Large intestine (tissue), 12 donors: ENCODE measurements at places on chromosomes 4 and X. TPM values are rescaled to one million over a fixed set of nuclear protein-coding genes. Genes with fewer than 3 reads are reported as not detected.
A peak's percentile ranks its signal among the peaks of the same experiment; 100 is the strongest.

GRCh38 chr4:113971706-113972360 is 7.6 kb downstream of the ARSJ start:
- no peaks in the 10 kb centered on the region for H3K36me3 ChIP-seq
- H3K4me3 ChIP-seq, result no peak overlapping the region
- H3K4me1 ChIP-seq, result no peaks in the 10 kb centered on the region
- no peaks in the 10 kb centered on the region for H3K27me3 ChIP-seq

- H3K4me1 ChIP-seq, result no peaks in the 10 kb centered on the region
- H3K27ac ChIP-seq, result peak overlapping the region; percentile 38
- peaks cover 23% of the 10 kb centered on the region for H3K27me3 ChIP-seq
- DNase-seq, result peak; percentile 10
Observed at GRCh38 chrX:6225911-6226595, 2.6 kb downstream of the NLGN4X start.

DNA sequence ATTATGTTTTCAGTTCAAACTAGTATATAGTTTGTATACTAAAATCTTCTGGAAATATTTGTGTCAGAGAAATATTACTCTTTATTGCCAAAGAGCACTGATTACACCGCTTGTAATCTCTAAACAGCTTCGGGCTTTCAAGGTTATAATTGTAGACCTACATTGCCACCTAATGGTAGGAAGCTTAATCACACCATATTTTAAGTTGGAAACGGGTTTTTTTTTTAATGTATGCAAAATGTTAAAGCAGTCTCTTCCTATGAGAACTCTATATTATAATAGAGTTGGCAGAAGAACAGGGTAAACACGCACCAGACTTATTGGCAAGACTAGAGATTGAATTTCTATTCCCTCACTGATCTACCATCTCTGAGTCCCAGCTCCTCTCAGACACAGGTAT is 19.5 kb upstream of the NFXL1 start:
- H3K4me1 ChIP-seq, result peaks cover 5% of the 10 kb centered on the region
- no peak overlapping the region for H3K4me3 ChIP-seq
- no peak overlapping the region for H3K27ac ChIP-seq
- H3K27me3 ChIP-seq, result no peaks in the 10 kb centered on the region
- peak; percentile 16 for DNase-seq

GRCh38 chr4:138673053-138673452 is 342.5 kb upstream of the NOCT start:
- no peaks in the 10 kb centered on the region for H3K4me1 ChIP-seq
- no peaks in the 10 kb centered on the region for H3K27me3 ChIP-seq
- H3K36me3 ChIP-seq, result no peaks in the 10 kb centered on the region
- H3K4me3 ChIP-seq, result no peak overlapping the region

- H3K27me3 ChIP-seq, result no peaks in the 10 kb centered on the region
- no peak overlapping the region for H3K4me3 ChIP-seq
- no peaks in the 10 kb centered on the region for H3K36me3 ChIP-seq
- peak overlapping the region; percentile 70 for H3K27ac ChIP-seq
Observed at GRCh38 chr4:6746721-6747293, 30.8 kb downstream of the BLOC1S4 start.

- no peak overlapping the region for H3K4me3 ChIP-seq
- no peak overlapping the region for H3K27ac ChIP-seq
Observed at GRCh38 chr4:138689593-138689992, 326.0 kb upstream of the NOCT start.

- peaks cover 57% of the 10 kb centered on the region for H3K36me3 ChIP-seq
- no peaks in the 10 kb centered on the region for H3K4me1 ChIP-seq
- DNase-seq, result no peak
Observed at GRCh38 chr4:8410066-8410625, 30.4 kb downstream of the ACOX3 start.

GRCh38 chr4:20264688-20265087 is 13.0 kb downstream of the SLIT2 start:
- H3K27ac ChIP-seq, result no peak overlapping the region
- DNase-seq, result no peak
- no peaks in the 10 kb centered on the region for H3K4me1 ChIP-seq
- no peaks in the 10 kb centered on the region for H3K36me3 ChIP-seq
- no peak overlapping the region for H3K4me3 ChIP-seq

DNA sequence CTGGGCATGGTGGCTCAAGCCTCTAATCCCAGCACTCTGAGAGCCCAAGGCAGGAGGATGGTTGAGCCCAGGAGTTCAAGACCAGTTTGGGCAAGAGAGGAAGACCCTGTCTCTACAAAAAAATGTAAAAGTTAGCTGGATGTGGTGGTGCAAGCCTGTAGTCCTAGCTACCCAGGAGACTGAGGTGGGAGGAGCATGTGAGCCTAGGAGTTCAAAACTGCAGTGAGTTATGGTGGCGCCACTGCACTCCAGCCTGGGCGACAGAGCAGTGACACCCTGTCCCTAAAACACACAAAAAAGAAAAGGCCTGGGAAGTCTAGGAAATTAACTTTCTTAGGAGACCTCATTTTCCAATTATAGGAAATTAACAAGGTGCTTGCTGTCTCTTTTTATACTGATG is 76.8 kb downstream of the JAKMIP1 start:
- H3K27me3 ChIP-seq, result peaks cover 2% of the 10 kb centered on the region
- DNase-seq, result no peak
- no peaks in the 10 kb centered on the region for H3K36me3 ChIP-seq
- H3K27ac ChIP-seq, result no peak overlapping the region

Gene DCHS2
- 1.2 TPM for polyA plus RNA-seq

DNA sequence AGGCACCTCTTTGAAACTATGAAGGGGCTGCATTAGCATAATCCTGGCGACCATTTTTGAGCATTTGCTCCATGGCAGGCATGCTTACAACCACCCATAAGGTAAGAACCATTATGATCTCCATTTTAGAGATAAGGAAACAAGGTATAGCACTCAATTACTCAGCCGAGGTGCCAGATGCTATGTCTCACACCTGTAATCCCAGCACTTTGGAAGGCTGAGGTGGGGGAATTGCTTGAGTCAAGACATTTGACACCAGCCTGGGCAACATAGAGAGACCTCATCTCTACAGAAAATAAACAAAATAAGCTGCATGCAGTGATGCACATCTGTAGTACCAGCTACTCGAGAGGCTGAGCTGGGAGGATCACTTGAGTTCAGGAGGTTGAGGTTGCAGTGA is 43.6 kb downstream of the TIGD4 start:
- H3K4me3 ChIP-seq, result no peak overlapping the region
- DNase-seq, result no peak
- no peaks in the 10 kb centered on the region for H3K27me3 ChIP-seq
- H3K36me3 ChIP-seq, result no peaks in the 10 kb centered on the region
- H3K4me1 ChIP-seq, result peaks cover 7% of the 10 kb centered on the region

- DNase-seq, result no peak
- no peaks in the 10 kb centered on the region for H3K27me3 ChIP-seq
- H3K36me3 ChIP-seq, result no peaks in the 10 kb centered on the region
- no peaks in the 10 kb centered on the region for H3K4me1 ChIP-seq
- no peak overlapping the region for H3K4me3 ChIP-seq
- H3K27ac ChIP-seq, result no peak overlapping the region
Observed at GRCh38 chr4:115770046-115770543, 656.7 kb upstream of the NDST4 start.

Gene SPANXN3
- 20.3 TPM for polyA plus RNA-seq

- H3K4me3 ChIP-seq, result no peak overlapping the region
- no peak for DNase-seq
- H3K27me3 ChIP-seq, result no peaks in the 10 kb centered on the region
- H3K4me1 ChIP-seq, result no peaks in the 10 kb centered on the region
- peaks cover 32% of the 10 kb centered on the region for H3K36me3 ChIP-seq
Observed at GRCh38 chr4:87353592-87353991, 30.9 kb upstream of the HSD17B13 start.

Gene SLC10A6
- 0.16 TPM for polyA plus RNA-seq

GRCh38 chrX:77174680-77175519 is 272.3 kb upstream of the FGF16 start:
- H3K36me3 ChIP-seq, result no peaks in the 10 kb centered on the region
- H3K27me3 ChIP-seq, result no peaks in the 10 kb centered on the region
- H3K4me1 ChIP-seq, result no peaks in the 10 kb centered on the region

DNA sequence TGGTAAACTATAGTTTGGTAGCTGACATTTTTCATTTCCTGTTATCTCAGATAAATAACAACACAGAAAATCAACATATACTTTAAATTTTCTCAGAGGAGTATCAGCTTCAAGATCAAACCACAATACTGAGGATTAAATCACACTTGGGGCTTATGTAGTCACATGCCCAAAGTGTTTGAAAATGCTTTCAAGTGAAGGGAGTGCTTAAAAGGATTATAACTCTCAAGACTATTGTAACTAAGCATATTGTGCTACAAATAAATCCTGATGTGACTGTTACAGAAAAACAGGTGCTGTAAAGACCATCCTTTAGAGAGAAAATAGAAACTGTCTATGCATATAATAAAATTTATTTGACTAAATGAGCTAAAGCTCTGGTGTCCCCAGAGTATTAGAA is 887.6 kb downstream of the ADGRL3 start:
- H3K27ac ChIP-seq, result no peak overlapping the region
- H3K36me3 ChIP-seq, result no peaks in the 10 kb centered on the region
- no peaks in the 10 kb centered on the region for H3K27me3 ChIP-seq

DNA sequence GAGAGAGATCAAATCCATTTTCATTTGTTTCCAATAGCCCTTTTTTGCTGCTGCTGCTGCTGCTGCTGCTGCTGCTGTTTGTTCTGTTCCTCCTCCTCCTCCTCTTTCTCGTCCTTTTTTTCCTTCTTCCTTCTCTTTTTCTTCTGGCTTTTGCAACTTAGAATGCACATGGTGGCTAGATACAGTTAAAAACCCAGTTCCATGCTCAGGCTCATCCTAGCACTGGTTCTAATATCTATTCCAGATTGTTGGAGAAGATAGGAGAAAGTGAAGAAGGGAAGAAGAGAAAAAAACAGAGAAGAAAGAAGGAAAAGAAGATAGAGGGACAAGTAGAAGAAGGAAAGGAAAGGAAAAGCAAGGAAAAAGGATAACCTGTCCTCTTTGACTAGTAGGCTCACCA is 39.7 kb downstream of the VSIG4 start:
- H3K4me1 ChIP-seq, result no peaks in the 10 kb centered on the region
- DNase-seq, result no peak
- H3K27ac ChIP-seq, result no peak overlapping the region
- no peaks in the 10 kb centered on the region for H3K27me3 ChIP-seq

DNA sequence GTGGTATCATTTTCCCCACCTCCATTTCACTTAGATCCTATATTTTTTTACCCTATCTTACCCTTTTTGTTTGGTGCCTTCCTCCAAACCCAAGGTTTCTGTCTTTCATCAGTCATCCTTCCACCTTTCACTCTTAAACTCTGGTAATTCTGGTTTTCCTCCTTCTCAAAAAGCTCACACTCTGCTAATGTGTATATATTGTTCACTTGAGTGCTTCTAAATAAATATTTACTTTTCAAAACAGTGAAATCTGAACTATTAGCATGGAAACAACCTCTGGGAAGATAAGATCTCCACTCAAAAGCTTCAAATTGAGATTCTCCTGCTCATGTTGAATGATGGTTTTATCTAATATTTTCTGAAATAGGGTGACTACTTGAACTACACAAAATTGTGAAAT is 21.5 kb downstream of the XIAP start:
- peaks cover 7% of the 10 kb centered on the region for H3K36me3 ChIP-seq
- no peak for DNase-seq
- H3K4me3 ChIP-seq, result no peak overlapping the region
- peaks cover 2% of the 10 kb centered on the region for H3K4me1 ChIP-seq

Gene PJA1
- polyA plus RNA-seq, result 36.9 TPM

DNA sequence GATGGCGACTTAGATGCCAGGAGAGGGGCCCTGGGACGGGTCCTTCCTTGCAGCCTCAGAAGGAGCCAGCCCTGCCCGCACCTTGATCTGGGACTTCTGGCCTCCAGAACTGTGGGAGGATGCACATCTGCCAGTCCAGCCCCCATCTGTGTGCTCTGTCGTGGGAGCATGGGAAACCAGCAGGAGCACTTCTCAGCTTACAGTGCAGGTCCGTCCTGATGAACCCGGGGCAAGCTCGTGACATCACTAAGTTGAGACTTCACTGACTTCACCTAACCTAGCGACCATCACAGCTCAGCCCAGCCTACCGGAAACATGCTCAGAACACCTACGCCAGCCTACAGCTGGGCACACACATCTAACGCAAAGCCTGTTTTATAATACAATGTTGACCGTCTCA is 38.1 kb downstream of the ABLIM2 start:
- H3K36me3 ChIP-seq, result no peaks in the 10 kb centered on the region
- no peak overlapping the region for H3K4me3 ChIP-seq
- no peak overlapping the region for H3K27ac ChIP-seq
- H3K4me1 ChIP-seq, result no peaks in the 10 kb centered on the region

Gene MAGEA12
- not detected for polyA plus RNA-seq
